Activated effector memory CD4-positive, alpha-beta T cell treated with Interleukin-2 at 50 U/mL for 16 hours (primary cell): ENCODE measurements at places on chromosomes 13 and 19.

GRCh38 chr13:94272038-94272437 lies 207.4 kb downstream of the DCT start:
- DNase-seq, result no peak

GRCh38 chr13:111115061-111115964 lies at the start of gene ARHGEF7:
Gene ARHGEF7 (plus strand): TSS chr13:111115310. CDS start chr13:111115527, 217 bp downstream.
- no peak for DNase-seq

DNA sequence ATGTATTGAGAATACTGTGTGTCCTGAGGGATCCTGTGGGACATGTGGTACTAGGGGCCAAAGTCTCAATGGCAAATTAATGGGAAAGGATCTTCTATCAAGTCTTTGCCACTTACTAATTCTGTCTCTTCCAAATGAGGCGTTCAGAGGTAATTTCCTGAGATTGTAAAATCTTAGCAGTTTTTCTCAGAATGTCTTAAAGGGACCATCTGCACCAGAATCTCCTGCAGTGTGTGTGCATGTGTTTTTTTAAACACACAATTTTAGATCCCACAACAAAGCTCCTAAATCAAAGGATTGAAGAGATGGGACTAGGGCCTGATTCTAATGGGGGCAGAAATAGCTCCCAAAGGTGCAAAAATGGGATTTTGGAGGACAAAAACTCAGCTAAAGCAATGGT lies 78.2 kb downstream of the MYO16 start:
- DNase-seq, result no peak

- no peak for DNase-seq
Measured at GRCh38 chr19:11142528-11143171, 12.9 kb downstream of the SPC24 start.

- DNase-seq, result no peak
Measured at GRCh38 chr13:42113478-42113877, 65.0 kb downstream of the DGKH start.

GRCh38 chr13:66345971-66346370 lies 884.2 kb downstream of the PCDH9 start:
- no peak for DNase-seq
